Progenitor cell of endocrine pancreas (in vitro differentiated cells): ENCODE measurements at places on chromosomes 11 and 22. TPM values are rescaled to one million over a fixed set of nuclear protein-coding genes. Genes with fewer than 3 reads are reported as not detected.

Gene SNX19
- total RNA-seq = 55.8 and 56.3 TPM in 2 replicates

DNA sequence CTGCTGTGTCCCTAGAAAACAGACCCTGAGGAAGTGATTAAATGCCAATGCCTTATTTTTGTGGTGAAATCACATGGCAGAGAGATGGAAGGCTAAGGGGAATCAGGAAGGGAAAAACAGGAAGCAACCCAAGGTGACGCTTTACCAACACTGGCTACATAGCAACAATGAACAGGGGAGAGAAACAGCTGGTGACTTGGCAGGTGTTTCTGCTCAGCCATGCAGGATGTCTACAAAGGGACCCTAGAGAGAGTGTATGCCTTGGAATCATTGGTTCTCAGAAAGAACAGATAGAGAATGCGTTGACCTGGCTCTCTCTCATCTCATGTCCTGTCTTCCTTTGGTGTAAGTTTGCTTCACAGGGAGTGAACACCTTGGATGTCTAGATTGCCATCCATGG is 911.9 kb downstream of the OPCML start:
- DNase-seq = no peak
- H3K4me1 ChIP-seq = peaks cover 33% of the 10 kb centered on the region
- H3K36me3 ChIP-seq = peaks cover 4% of the 10 kb centered on the region
- H3K27ac ChIP-seq = peak overlapping the region; percentile 27

Gene TRIM66
- 9.2 and 9.4 TPM in 2 replicates for total RNA-seq

DNA sequence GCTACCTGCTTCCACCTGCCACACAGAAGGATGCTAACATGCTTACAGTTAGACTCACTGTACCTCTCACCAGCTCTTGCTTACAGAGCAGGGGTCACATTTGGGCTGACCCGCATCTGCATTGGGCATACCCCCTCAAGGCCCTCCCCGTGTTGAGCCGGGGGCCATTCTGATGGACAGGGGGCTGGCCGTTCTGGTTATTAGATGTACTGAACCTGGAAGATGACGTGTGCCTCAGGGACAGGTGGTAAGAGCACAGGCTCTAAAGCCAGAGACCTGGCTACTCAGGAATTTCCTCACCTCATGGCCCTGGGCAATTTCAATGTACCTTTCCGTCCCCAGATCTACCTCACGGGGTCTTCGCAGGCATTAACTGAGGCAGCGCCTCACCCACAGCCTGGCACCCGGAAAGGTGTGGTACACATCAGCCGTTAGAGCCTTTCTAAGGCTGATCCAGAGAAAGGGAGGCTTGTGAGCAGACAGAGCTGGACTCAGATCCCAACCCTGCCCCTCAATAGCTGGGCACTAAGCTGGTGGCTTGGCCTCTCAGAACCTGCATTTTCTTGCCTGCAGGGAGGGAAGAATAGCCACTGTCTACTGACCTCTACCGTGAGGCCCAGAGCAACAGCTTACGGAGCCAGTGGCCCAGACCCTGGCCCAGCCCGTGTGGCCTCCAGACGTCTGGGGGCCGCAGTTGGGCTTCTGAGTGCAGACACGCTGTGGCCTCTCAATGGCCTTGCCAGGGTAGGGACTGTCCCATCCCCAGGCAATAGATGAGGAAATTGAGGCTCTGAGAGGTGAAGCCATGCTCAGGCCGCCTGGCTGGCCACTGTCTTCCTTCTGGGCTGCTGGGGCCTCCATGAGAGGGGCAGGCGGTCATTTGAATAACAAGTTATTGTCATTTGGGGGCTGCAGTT is 100.6 kb downstream of the MORC2 start:
- peaks cover 1% of the 10 kb centered on the region for H3K4me1 ChIP-seq
- H3K36me3 ChIP-seq = no peaks in the 10 kb centered on the region
- no peak overlapping the region for H3K27ac ChIP-seq
- no peak for DNase-seq
- H3K4me3 ChIP-seq = no peak overlapping the region
- H3K27me3 ChIP-seq = no peaks in the 10 kb centered on the region

GRCh38 chr11:116595305-116595880 is 177.4 kb downstream of the BUD13 start:
- H3K36me3 ChIP-seq = no peaks in the 10 kb centered on the region
- H3K4me1 ChIP-seq = peaks cover 5% of the 10 kb centered on the region
- no peak for DNase-seq
- H3K27me3 ChIP-seq = peaks cover 80% of the 10 kb centered on the region
- no peak overlapping the region for H3K27ac ChIP-seq
- H3K4me3 ChIP-seq = no peak overlapping the region

Gene SPI1
- not detected in 2 replicates for total RNA-seq
